ENCODE measurements at places on chromosomes 3 and 15. TPM values are rescaled to one million over a fixed set of nuclear protein-coding genes. Genes with fewer than 3 reads are reported as not detected.

DNA sequence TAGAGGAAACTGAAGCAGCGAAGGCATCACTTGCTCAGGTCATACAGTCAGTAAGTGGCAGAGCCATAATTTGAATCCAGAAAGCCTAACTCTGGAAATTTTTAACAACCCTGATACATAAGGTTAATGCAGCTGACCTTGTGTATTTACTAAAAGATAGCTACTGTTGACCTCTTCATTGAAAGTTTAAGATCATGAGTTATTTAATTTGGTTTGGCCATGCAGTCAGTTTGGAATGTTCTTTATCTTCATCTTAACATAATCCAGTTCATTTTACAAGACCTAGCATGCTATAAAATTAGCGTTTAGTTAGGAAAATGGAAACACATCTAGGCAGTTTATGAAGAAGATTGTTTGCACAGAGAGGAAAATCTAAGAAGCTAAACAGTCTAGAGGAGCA lies 240.9 kb downstream of the RBMS3 start:
- peaks cover 4% of the 10 kb centered on the region for H3K36me3 ChIP-seq
- no peak for DNase-seq
- peaks cover 18% of the 10 kb centered on the region for H3K4me1 ChIP-seq
- no peaks in the 10 kb centered on the region for H3K27me3 ChIP-seq
- no peak overlapping the region for H3K27ac ChIP-seq

The NR1I2 gene
- total RNA-seq: 0.08 TPM

DNA sequence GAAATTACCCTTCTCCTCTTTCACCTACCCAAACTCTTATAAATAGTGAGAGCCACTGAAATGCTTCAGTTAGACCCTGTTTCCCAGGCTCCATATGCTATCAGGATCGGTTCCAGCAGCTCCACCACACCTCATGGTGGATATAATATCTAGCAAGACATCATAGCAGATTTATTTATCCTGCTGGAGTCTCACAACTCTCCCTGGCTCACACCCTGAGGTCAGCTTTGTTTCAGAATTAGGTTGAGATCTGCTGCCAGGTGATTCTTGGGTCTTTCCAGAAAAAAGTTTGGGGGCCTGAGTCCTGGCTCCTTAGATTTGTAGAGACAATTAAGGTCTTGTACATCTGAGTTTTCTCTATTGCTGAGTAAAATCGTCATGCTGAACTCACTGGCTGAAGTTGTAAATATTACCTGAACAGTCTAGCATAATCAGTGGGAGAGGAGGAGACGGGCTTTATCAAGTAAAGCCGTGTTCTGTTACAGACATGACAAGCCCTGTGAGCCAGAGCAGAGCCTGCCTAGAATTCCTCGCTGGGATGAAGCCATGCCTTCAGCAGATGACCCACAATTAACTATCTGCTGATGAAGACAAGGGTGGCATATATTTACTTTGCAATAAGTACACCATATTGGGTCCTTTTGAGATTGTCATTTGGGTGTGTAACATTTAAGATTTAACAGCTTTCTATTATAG lies 131.6 kb downstream of the STAC start:
- no peak overlapping the region for H3K4me3 ChIP-seq
- no peaks in the 10 kb centered on the region for H3K4me1 ChIP-seq
- DNase-seq: no peak
- H3K36me3 ChIP-seq: peaks cover 7% of the 10 kb centered on the region
- no peaks in the 10 kb centered on the region for H3K27me3 ChIP-seq

- no peak for DNase-seq
- no peak overlapping the region for H3K4me3 ChIP-seq
- H3K27ac ChIP-seq: no peak overlapping the region
Measured at GRCh38 chr3:122217901-122218300, 34.4 kb downstream of the CASR start.

DNA sequence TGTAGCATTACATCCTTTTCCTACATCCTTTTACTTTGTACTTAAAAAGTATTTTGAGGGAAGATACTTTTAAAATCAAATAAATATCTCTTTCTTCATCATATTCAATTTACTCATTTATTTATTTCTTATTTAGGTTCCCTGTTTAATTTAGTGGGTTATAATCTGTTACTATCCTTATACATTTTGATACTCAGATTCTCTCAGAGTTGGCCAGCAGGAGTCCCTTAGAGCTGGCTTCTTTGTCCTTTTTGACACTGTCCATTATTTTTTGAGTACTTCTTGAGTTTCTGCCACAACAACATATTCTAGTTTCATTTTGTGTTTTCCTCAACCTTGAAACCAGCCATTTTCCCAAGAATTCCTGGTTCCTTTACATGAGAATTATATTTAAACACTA lies 111.6 kb upstream of the DCBLD2 start:
- no peak for DNase-seq
- H3K27ac ChIP-seq: no peak overlapping the region
- no peaks in the 10 kb centered on the region for H3K4me1 ChIP-seq
- H3K27me3 ChIP-seq: no peaks in the 10 kb centered on the region

The ELL3 gene
- total RNA-seq: 2.8 TPM

The C3orf49 gene
- total RNA-seq: not detected

- no peak overlapping the region for H3K4me3 ChIP-seq
- H3K27ac ChIP-seq: no peak overlapping the region
- no peaks in the 10 kb centered on the region for H3K27me3 ChIP-seq
Measured at GRCh38 chr3:115469649-115470048, 153.7 kb upstream of the GAP43 start.

DNA sequence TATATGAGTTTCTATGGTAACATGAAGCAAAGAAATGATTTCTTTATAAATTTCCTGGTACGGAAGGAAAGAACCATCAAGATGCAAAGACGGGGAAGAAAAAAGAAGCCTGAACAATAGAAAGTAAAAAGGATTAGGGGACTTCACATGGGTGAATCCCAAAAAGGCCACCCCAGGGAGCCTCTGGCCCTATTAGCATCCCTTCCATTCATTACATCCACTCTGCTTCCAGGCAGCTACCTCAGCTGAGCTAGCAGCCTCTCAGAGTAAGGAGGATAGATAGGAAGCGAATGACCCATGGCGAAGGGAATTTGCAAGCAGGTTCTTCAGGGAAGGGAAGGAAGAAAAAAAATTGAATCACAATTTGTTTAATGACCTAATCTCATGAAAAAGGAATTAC lies 81.6 kb downstream of the GABRB3 start:
- no peak for DNase-seq
- no peak overlapping the region for H3K27ac ChIP-seq
- no peaks in the 10 kb centered on the region for H3K36me3 ChIP-seq
- H3K4me1 ChIP-seq: no peaks in the 10 kb centered on the region
- H3K4me3 ChIP-seq: no peak overlapping the region
- no peaks in the 10 kb centered on the region for H3K27me3 ChIP-seq

- peak overlapping the region; percentile 47 for H3K27ac ChIP-seq
- H3K4me1 ChIP-seq: peaks cover 37% of the 10 kb centered on the region
- H3K27me3 ChIP-seq: no peaks in the 10 kb centered on the region
- peak; percentile 54 for DNase-seq
Measured at GRCh38 chr3:15783361-15783969, 14.3 kb downstream of the ANKRD28 start.

DNA sequence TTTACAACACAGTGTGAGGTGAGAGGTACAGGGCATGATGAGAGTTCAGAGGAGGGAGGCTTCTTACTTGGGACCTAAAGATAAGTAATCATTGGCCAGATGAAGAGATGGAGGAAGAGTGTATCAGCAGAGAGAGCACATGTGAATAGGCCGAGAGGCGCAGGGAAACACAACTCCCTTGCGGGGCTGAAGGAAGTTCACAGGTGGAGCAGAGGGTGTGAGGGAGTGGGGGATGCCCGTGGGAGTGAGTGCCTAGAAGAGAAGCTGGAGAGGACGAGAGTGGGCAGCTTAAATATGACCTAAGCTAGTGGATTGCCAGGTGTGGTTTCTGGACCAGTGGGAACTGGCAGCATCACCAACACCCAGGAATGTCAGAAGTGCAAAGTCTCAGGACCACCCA lies 98.2 kb upstream of the TBC1D5 start:
- no peaks in the 10 kb centered on the region for H3K36me3 ChIP-seq
- H3K4me1 ChIP-seq: no peaks in the 10 kb centered on the region
- H3K27me3 ChIP-seq: no peaks in the 10 kb centered on the region
- no peak overlapping the region for H3K27ac ChIP-seq
- DNase-seq: no peak
- H3K4me3 ChIP-seq: no peak overlapping the region

The LMCD1 gene
- total RNA-seq: 15.6 TPM

The LIPC gene
- 1.1 TPM for total RNA-seq

DNA sequence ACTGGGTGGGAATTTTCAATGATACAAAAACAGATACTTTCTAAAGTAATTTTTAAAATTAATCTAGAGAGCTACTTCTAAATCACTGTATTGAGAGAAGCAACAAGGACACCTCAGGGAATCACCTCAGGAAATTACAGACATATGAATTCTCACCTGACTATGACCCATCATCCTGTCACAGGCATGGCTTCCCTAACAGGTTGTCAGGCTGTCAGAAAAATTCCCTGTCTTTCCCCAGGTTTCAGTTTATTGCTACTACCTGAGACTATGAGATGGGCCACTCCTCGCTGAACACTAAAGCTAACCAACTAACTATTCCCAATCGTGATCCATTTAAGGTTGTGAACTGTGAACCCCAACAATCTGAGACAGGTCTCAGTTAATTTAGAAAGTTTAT lies 66.1 kb downstream of the CD200 start:
- DNase-seq: no peak
- H3K27ac ChIP-seq: no peak overlapping the region
- H3K36me3 ChIP-seq: no peaks in the 10 kb centered on the region
- H3K4me3 ChIP-seq: no peak overlapping the region
- no peaks in the 10 kb centered on the region for H3K27me3 ChIP-seq

The ERICH6 gene
- not detected for total RNA-seq

DNA sequence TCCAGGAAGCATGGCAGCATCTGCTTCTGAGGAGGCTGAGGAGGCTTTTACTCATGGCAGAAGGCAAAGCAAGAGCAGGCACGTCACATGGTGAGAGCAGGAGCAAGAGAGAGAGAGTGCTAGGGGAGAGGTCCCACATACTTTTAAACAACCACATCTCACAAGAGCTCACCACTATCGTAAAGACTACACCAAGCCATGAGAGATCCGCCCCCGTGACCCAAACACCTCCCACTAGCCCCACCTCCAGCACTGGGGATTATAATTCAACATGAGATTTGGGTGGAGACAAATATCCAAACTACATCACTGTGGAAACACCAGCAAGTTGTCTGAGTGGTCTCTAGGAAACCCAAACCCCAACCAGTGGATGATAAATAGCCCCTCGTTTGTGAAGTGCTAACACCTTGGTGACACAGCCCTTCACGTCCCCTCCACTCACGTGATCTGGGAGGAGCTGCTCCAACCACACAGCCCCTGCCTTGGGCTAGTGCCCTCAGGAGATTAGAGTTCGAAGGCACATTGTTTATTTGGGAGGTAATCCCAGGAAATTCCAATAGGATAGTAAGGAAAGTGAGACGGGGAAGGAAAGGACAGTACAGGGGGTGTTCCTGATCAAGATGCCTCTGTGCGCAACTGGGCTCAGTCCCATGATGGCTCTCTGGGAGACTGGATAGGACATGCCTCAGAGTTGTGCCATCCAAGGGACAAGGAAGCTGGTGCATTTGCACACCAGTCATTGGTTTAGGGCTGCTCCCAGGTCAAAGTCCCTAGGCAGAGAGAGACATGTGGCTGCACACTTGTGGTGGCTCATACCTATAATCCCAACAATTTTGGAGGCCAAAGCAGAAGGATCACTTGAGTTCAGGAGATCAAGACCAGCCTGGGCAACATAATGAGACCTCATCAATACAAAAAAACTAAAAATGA lies 80.6 kb upstream of the CTNNB1 start:
- H3K27me3 ChIP-seq: no peaks in the 10 kb centered on the region
- no peak for DNase-seq
- H3K4me3 ChIP-seq: no peak overlapping the region
- H3K27ac ChIP-seq: no peak overlapping the region

GRCh38 chr3:87122766-87123165 lies 104.3 kb upstream of the CHMP2B start:
- H3K27me3 ChIP-seq: no peaks in the 10 kb centered on the region
- no peak for DNase-seq
- no peak overlapping the region for H3K27ac ChIP-seq
- H3K36me3 ChIP-seq: no peaks in the 10 kb centered on the region
- H3K4me3 ChIP-seq: no peak overlapping the region

Measured in SJSA1 (cell line).